ENCODE measurements at places on chromosomes 1 and 21. TPM values are rescaled to one million over a fixed set of nuclear protein-coding genes. Genes with fewer than 3 reads are reported as not detected.

The PTGER3 gene
- 1.3 TPM for total RNA-seq

The OR10Z1 gene
- total RNA-seq: not detected

The F5 gene
- total RNA-seq: 21.2 TPM

The ASCL5 gene
- not detected for total RNA-seq

The CAMTA1 gene
- total RNA-seq: 153 TPM

The USF1 gene
- total RNA-seq: 28.4 TPM

The MASP2 gene
- not detected for total RNA-seq

The RIPPLY3 gene
- total RNA-seq: not detected

The INSRR gene
- total RNA-seq: 0.40 TPM

The CFAP45 gene
- total RNA-seq: 1.2 TPM

The S100A12 gene
- 2.4 TPM for total RNA-seq

The GSTM5 gene
- 2.6 TPM for total RNA-seq

The GUCA2B gene
- not detected for total RNA-seq

The UTS2 gene
- not detected for total RNA-seq

The LDLRAD1 gene
- total RNA-seq: not detected

The PDE4B gene
- 10.6 TPM for total RNA-seq

DNA sequence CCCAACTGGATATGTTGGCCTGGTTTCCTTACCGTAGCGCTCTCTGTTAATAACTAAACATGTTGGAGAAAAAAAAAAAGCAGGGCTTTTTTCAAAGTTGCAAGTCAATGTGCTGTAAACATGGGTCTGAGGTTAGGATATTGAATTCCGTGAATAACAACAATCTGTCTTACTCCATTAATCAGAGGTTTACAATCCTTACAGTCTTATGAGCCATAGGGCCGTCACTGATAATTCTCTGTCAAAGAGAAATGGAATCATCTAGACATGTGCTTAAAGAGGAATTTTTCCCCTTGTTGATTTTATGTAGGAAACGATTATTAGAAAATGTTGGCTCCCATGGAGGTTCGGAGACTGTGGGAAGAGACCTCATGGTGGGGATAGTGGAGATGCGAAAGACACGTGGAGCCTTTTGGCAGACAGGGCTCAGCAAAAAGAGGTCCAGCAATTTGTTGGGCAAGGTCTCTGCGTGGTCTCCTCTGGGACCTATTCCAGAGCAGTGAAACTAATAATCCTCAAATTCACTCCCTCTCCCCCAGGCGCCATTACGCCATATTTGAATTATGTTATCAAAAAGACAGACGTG, 83.5 kb upstream of the CLDN14 start:
- DNase-seq: no peak

GRCh38 chr1:234997201-234997895, 131.3 kb downstream of the TOMM20 start:
- peak; percentile 98 for DNase-seq

DNA sequence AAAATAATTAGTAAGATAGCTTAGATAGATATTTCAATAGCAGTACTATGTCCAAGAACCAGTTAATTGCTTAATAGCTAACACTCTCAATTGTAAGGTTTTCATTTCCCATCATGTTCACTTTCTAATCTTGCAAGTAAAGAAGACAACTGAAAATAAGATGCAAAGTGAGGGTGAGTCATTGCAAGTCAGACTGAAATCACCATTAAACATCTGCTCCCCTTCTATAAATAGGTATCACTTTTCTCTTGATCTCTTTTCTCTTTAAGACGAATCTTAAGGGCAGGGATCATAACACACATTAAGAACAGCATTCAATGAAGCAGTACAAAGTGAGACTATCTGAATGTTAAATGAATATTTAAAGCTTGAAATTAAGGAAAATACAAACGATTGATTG, 40.4 kb downstream of the UBR4 start:
- DNase-seq: no peak

GRCh38 chr1:43509007-43509739, 21.5 kb upstream of the PTPRF start:
- DNase-seq: no peak

DNA sequence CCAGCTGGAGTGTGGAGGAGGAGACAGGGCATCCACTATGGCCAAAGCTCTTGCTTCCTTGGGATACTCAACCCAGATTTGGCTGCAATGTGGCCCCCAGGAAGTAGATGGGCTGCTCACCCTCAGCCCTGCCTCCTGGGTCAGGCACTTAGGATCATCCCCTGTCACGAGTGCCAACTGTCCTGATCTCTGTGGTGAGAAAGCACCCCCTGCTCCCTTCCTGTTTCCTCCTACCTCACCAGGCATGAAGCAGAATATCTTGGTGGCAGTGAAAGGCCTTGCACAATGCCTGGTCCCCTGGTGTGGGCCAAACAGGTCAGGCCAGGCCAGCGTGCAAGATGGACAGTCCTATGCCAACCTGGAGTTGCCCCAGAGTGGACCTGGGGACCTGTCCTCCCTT, 211.7 kb downstream of the GRIK3 start:
- DNase-seq: no peak

DNA sequence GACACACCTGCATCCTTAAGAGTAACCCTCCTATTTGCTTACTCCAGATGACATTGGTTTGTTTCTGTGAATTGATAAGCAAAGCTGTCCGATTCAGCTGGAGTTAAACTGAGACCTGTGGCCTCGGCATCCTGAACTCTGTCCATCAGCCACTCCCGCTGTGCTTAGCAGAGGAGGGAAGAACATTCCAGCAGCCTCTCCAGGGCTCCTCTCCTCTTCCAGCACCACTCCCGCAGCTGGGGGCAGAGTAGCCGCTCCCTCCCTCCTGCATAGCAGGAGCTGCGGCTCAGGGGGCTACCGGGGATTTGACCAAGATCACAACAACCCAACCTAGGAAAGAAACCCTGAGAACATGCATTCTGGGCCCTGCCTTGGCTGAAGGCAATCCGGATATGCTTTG, 8.8 kb downstream of the LRRC38 start:
- DNase-seq: no peak

DNA sequence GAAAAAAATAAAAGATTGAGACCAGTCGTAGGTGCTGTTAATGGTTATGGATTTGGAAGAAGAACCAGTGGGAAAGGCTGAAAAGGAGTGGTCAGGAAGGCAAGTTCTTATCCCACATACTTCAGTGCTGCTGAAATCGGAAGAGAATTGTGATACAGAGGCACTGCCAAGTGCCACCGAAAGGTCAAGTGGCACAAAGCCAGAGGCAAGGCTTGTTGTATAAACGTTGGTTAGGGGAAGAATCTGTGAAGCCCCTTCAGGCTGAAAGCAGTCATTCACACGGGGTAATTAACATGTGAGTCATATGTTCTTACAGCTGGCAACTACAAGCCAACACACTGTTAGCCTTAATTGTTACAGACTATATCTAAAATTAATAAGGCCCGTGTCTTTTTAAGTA, 48.8 kb downstream of the ZBTB40 start:
- no peak for DNase-seq

- DNase-seq: no peak
Measured at GRCh38 chr1:171313319-171313834, 606 bp upstream of the FMO4 start.

- no peak for DNase-seq
Measured at GRCh38 chr1:51915951-51916350, 37.4 kb upstream of the NRDC start.

DNA sequence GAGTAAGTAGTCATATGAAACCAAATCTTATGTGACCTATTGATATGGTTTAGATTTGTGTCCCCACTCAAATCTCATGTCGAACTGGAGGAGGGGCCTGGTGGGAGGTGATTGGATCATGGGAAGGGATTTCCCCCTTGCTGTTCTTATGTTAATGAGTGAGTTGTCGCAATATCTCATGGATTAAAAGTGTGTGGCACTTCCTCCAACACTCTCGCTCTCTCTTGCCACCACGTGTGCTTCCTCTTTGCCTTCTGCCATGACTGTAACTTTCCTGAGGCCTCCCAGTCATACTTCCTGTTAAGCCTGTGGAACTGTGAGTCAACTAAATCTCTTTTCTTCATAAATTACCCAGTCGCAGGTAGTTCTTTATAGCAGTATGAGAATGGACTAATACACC, 241.2 kb downstream of the RGS7 start:
- no peak for DNase-seq

GRCh38 chr21:31886915-31887314, 14.1 kb downstream of the HUNK start:
- no peak for DNase-seq

- DNase-seq: no peak
Measured at GRCh38 chr1:118487932-118488331, 302.9 kb upstream of the SPAG17 start.

GRCh38 chr1:170395149-170395548, 136.8 kb upstream of the GORAB start:
- DNase-seq: no peak

GRCh38 chr1:246579818-246580217, 13.6 kb downstream of the CNST start:
- DNase-seq: no peak

DNA sequence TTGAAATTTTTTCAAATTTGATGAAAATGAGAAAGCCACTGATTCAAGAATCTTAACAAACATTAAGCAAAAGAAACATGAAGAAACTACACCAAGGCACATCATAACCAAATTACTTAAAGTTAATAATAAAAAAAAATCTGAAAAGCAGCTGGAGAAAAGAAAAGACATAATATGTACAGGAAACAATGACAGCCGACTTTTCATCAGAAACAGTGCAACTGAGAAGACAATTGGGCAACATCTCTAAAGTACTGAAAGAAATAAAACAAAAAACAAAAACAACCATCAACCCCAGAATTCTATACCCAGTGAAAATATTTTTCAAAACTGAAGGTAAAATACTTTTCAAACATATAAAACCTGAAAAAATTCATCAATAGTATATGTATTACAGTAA, 73.8 kb upstream of the DMRTA2 start:
- no peak for DNase-seq

DNA sequence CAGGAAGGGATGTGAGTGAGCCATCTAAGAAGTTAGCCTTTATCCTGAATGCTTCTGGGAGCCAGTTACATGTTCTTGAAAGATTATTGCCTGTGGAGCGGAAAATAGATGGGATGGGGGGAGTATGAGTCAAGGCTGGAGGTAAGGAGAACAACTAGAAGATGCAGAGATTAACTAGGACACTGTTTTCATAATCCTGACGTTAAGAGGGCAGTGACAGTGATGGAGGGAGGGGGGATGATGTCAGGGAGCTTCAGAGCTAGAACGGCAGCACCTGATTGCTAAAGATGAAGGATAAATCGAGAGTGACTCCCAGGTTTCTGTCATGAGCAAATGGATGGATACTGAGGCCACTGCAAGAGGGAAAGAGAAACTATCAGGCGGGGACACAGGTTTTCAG, 10.0 kb upstream of the RCSD1 start:
- no peak for DNase-seq

DNA sequence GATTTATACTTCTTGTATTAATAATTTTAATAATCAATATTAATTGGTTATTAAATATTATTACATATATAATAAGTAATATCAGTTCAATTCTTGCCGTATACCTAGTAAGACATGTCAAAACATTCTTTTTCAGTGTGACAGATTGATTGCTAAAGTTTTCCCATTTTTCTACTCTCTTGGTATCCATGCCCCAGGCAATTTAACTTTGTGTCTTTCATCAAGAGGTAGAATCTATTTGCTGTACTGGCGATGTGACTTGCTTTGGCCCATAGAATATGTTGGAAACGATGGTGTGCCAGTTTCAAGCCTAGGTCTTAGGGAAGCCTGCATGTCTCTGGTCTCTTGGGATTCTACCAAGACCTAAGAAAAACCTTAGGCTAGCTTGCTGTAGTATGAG, 436.1 kb upstream of the ADAMTS5 start:
- DNase-seq: no peak

GRCh38 chr1:188023206-188023605, 1194.5 kb downstream of the PLA2G4A start:
- DNase-seq: no peak

GRCh38 chr1:84271441-84272151, 29.9 kb upstream of the SAMD13 start:
- no peak for DNase-seq

DNA sequence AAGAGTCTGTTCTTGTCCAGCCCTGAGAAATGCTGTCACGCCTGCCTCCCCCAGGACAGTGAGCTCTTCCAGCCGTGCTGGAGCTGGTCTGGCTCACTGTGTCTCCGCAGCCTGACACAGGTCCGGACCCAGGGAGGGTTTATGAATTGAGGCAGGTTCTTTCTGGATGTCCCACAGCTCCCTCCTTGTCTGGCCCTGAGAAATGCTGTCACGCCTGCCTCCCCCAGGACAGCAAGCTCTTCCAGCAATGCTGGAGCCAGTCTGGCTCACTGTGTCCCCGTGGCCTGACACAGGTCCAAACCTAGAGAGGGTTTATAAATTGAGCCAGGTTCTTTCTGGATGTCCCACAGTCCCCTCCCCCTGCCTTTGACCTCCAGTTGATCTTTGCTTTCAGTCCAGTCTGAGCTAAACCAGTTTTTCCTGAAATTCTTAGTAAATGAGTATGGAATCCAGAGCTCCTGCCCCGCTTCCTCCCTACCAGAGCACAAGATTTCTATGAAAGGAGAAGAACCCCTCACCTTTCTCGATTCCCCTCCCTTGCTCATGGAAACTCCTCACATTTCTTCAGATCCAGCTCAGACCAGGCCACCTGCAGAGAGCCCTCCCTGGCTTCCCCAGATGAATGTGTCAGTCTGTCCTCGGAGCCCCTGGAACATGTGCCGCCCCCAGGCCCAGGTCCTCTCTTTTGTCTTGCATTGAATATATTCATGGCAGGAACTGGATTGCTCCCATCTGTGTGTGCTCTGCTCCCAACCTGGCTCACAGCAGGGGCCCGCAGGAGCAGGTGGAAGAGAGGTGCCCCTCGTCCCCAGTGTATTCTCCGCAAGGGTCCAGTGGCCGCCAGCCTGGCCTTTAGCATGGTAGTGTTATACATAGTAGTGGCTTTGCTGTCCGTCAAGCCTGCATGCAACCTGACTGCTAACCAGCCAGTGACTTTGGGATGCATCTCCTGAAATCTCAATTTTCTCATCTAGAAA, 116.3 kb downstream of the EPHB2 start:
- peak; percentile 69 for DNase-seq

- no peak for DNase-seq
Measured at GRCh38 chr21:45291613-45292398, 4.1 kb upstream of the POFUT2 start.

DNA sequence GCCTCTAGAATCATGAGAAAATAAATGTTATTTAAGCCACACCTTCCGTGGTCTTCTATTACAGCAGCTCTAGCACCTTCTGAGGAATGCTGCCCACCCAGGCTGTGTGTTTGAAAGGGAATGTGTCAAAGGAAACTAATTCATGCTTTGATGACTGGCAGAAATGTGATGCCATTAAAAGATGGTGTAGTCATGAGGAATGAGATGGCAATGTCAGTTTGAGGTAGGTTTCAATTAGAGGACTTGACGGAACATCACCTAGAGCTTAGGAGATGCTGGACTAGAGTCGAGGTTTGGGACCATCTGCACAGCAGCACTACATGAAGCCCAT, 10.6 kb downstream of the PDZK1 start:
- DNase-seq: no peak

DNA sequence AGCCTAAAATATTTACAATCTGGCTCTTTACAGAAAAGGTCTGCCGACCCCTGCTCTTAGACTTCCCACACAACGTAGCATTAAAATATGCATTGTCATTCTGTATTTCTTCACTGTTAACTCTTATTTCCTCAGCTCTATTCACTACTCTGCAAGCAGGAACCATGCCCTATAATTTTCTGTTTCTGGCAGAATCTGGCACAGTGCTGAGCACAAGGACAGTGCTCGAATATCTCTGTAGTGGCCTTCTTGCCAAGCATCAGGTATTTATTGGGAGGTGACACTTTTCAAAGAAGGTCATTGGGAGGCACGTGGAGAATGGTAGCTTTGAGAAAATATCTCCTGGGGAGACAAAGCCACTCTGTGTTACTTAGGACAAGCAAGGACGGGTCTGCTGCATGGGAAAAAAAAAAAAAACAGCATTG, 77.9 kb downstream of the PSMG1 start:
- DNase-seq: no peak

- no peak for DNase-seq
Measured at GRCh38 chr21:26691416-26691815, 118.3 kb upstream of the CYYR1 start.
